DMS153 (cell line): ENCODE measurements at places on chromosomes 16 and 17.

DNA sequence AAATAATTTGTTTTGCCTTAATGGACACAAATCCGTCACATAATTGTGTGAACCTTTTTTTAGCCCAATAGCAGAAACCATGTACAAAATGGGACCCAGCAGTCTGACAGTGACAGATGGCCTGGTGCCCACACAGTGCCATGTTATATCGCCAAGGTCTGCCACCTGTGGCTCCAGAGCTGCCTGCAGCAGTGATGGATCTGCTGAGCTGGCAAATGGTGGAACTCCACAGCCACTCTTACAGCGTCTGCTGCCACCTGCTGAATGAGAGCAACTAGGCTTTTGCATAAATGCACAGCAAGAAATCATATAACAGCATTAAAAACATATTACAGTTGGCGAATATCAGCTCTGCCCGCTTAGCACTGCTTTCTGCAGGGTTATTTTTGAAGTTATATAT lies 59.4 kb downstream of the NUP93 start:
- peak; percentile 57 for DNase-seq

GRCh38 chr16:67525176-67525860 lies 3.3 kb upstream of the RIPOR1 start:
- no peak for DNase-seq

- no peak for DNase-seq
These were observed 100.4 kb downstream of the COPRS start for GRCh38 chr17:31758646-31759045.

GRCh38 chr16:1822801-1823200 lies 3.8 kb downstream of the HAGH start:
- no peak for DNase-seq

GRCh38 chr17:9053406-9053805 lies 32.1 kb downstream of the NTN1 start:
- no peak for DNase-seq

DNA sequence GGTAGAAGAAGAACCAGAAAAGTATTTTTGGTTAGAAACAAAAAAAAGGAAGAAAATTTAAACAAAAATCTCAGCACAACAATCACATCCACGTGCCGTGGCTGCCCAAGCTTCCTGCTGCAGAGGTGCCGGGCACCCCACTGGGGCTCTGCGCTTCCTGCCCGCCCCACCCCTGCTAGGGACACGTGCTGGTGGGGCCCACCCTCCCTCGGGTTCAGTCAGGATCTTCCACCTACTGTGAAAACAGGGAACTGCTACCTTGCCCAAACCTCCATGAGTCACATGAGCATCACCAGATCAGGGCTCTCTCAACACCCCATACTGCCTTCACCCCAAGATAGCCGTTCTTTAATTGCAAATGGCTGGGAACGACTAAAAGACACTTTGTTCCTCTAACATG lies 24.4 kb upstream of the CYTH1 start:
- no peak for DNase-seq

DNA sequence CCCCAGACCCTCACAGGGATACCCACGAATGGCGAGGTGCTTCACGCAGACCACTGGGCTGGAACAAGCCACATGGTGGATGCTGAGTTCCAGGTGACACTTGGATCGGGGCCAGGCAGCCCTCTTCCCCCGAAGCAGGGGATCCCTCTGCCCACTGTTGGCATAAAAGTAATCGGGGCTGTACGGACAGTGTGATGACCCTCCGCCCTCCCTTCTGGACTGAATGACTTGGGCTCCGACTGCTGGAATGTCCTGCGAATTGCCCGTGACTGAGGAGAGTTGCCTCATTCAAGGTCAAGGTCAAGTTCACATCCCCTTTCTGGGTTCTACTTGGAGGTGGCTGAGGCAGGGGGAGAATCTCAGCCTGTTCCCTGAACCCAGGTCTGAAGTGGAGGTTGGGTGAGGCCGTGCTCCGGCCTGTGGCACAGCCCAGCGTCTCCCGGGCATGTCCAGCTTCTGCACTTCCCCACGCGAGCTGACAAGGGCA lies 28.5 kb upstream of the CREBBP start:
- no peak for DNase-seq

DNA sequence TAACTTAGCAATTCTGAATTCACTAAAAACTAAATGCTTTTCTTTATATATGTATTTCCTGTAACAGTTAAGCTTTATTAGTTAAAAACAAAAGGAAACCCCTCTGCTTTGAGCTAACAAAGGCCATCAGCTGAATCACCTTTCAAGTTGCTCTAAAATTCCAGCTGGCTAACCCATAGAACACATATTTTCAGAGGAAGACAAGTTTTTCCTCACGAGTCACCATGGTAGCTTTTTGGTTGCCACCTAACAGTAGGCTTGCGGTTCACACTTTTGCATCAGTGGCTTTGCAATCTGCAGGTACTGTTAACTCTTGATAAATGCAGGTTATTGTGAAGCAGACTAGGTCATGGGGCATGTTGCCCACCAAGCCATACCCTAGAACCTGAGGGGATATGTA lies 57.6 kb upstream of the IRX5 start:
- no peak for DNase-seq

DNA sequence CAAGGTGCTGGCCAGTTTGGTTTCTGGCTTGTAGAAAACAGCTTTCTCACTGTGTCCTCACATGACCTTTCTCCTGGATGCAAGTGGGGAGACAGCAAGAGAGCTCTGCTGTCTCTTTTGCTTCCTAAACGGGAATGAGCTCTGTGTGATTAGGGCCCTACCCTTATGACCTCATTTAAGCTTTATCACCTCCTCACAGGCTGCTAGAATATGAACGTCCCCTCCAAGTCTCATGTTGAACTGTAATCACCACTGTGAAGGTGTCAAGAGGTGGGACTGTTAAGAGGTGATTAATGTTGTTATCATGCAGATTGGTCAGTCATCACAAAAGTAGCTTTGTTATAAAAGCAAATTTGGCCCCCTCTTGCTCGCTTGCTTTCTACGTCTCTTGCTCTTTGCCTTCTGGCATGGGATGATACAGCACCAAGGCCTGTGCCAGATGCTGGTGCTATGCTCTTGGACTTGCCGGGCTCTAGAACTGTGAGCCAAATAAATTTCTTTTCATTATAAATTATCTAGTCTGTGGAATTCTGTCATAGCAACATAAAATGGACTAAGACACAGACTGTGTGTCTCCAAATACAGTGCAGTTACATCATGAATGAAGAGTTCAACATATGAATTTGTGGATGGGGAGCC lies 14.8 kb upstream of the POLR3E start:
- DNase-seq: no peak

DNA sequence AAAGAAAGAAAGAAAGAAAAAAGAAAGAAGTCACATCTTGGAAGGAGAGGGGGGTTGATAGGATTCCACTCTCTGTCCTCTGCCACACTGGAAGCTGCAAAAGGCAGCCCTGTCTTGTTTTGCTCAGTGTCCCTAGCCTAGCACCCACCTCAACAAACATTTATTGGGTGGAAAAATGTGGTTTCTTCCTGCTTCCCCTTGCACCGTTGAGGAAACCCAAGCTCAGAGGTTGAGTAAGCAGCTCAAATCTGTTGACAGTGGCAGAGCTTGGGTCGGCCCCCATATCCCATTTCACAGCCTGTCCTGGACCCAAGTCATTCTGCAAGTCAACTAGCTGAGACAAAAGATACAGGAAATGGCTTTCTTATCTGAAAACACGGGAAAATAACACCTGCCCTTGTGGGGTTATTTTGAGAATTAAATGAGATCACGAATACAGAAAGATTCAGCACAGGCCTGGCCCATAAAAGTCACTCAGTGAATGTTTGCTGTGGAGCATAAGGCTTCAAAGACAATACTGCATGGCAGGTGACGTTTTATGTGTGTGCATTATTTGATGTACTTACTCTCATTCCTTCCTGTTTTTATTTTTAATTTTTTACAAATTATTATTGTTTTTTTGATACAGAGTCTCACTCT lies 63.6 kb downstream of the SCNN1B start:
- DNase-seq: peak; percentile 91

DNA sequence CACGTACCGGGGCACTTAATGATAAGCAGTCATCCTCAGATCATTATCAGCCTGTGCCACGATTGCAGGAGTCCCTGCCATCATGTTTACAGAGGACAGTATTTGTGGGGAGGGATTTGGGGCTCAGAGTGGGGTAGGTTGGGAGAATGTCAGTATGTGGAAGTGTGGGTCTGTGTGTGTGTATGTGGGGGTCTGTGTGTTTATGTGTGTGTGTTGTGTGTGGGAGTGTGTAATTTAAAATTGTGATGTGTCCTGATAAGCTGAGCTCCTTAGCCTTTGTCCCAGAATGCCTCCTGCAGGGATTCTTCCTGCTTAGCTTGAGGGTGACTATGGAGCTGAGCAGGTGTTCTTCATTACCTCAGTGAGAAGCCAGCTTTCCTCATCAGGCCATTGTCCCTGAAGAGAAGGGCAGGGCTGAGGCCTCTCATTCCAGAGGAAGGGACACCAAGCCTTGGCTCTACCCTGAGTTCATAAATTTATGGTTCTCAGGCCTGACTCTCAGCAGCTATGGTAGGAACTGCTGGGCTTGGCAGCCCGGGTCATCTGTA lies 13.5 kb upstream of the EFCAB13 start:
- DNase-seq: no peak

GRCh38 chr17:49125449-49125848 lies 7.1 kb upstream of the B4GALNT2 start:
- DNase-seq: no peak

- no peak for DNase-seq
These were observed 33.1 kb downstream of the KANSL1 start for GRCh38 chr17:46160169-46160568.

GRCh38 chr16:68400924-68401460 lies 47.3 kb downstream of the SMPD3 start:
- no peak for DNase-seq

GRCh38 chr16:28011971-28012445 lies 51.5 kb downstream of the GSG1L start:
- no peak for DNase-seq

DNA sequence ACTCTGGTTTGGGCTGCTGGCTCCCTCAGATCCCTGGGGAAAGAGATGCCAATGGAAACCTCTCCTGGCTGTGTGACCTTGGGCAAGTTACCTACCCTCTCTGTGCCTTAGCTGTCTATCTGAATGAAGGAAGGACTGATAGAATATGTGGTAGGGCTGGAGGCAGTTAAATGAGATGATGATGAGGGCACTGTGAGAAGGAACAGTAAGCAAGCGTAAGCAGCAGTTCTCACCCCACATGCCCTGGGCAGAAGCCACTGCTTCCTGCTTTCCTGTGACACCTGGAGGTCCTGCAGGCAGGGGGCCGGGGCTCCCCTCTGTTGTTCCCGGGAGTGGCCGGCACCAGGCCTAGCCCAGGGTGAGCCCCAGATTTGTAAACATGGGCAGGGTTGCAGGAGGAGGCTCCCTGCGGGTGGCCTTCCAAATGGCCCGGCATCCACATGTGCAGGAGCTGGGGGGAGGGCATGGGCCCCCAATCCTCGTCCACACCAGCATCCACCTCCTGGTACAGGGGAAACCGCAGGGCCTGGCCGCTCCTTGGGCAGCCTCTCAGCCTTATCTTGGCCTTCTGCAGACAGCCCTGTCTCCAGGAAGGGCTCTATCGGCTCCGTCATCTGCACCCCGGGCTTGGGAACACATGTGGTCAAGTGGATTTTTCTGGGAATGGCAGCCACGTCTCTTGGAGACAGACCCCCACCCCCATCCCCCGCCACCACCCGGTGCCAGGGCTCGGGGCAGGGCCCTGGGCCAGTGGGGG lies 235.6 kb upstream of the GSE1 start:
- DNase-seq: no peak

DNA sequence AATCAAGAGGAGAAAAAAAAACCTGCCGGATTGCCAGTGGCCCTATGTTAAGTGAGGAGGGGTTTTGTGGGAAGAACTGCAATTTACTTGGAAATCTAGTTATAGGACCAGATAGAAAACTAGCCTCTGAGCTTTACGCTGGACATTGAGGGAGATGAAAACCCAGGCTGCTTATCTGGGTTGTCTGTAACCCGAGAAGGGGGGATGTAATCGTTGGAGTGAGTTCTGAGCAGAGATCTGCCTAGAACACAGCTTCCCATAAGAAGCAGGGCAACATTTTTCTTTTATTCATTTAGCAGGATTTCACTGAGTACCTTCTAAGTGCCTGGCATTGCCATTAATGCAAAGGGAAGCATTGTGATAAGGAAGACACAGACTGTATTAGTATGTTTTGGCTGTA lies 70.6 kb downstream of the KATNIP start:
- no peak for DNase-seq

DNA sequence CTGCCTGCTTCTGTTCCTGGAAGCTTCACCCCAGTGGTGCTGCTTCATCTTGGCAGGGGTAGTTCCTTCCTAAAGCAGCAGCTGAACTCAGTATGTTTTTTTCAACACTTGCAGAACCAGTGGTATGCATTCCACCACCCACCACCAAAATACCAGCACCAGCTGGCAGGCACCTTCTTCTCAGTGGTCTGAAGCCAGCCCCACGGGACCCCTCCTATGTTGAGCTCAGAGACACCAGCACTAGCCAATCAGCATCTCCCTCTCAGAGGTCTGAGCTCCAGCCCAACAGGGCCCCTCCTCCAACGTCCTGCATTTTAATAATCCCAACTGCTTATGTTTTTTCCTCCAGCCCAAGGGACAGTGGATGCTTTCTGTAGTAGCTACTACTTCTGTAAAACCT lies 299.6 kb upstream of the CCL2 start:
- DNase-seq: no peak

DNA sequence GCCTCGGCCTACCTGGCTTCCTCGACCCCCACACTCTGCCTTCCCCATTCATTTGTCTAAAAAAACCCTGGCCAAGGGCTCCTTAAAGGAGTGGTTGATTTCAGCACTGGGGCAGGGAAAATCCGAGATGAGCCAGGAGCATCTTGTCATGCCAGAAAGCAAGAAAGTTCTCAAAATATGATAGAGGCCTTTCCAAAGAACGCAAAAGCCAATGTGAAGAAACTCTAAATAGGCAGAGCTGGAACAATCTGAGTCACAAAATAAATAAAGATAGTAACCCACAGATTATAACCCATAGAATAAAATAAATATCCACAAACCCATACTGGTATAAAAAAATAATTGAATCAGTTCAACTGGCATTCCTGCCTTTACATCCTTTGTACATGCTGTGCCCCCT lies 192.3 kb upstream of the SALL1 start:
- DNase-seq: no peak

DNA sequence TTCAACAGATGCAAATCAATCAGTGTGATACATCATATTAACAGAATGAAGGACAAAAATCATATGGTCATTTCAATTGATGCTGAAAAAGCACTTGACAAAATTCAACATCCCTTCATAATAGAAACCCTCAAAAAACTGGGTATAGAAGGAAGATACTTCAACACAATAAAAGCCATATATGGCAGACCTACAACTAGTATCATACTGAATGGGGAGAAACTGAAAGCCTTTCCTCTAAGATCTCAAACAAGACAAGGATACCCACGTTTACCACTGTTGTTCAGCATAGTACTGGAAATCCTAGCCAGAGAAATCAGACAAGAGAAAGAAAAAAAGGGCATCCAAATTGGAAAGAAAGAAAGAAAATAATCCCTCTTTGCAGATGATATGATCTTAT lies 47.1 kb upstream of the NACA2 start:
- no peak for DNase-seq
